Stimulated activated CD4-positive, alpha-beta T cell treated with anti-CD3 and anti-CD28 coated beads, Interleukin-1b, Interleukin-23, amount 100 ng/mL, for 1 hour (primary cell): ENCODE measurements at places on chromosomes 5 and 9.

- DNase-seq, result no peak
Measured at GRCh38 chr5:91434348-91434747, 51.2 kb upstream of the ARRDC3 start.

DNA sequence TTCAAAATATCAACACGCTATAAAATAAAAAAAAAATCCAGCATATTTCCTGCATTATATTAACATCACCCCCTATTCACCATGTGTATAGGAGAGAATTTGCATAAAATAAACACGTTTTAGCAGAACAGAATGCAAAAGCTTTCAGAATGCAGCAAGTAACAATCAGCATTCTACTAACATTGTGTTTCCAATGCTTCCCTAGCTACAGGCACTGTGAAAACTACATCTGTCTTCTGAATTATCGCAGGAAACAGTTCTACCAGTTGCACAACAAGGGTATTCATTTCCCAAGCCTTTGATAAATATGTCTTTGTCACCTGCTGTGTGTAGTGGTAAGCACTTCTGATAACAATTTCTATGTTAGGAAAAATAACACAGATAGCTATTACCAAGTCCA is 1015.8 kb downstream of the CDH18 start:
- no peak for DNase-seq

DNA sequence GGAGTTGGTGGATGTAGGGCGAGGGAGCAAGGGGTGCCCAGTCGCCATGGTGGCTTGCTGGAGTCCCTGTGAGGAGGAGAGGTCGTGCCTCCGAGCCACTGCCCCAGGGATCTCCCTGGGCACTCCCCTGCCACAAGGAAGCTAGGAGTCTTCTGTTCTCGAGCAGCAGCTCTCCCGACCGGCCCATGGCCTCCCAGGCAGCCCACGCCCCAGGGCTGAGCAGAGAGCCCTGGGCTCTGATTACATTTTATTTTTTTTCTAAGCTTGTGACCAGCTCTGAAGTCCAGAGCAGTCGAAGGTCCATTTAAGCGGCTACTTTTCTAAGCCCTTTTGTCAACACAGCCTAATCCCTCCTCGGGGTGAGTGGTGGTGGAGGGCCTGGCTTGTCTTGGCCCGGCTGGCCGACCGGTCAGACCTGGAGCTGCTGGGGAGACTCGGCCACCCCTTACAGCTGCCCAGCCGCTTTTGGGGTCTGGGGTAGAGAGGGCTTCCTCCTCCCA is 2.1 kb downstream of the RXRA start:
- DNase-seq, result no peak

DNA sequence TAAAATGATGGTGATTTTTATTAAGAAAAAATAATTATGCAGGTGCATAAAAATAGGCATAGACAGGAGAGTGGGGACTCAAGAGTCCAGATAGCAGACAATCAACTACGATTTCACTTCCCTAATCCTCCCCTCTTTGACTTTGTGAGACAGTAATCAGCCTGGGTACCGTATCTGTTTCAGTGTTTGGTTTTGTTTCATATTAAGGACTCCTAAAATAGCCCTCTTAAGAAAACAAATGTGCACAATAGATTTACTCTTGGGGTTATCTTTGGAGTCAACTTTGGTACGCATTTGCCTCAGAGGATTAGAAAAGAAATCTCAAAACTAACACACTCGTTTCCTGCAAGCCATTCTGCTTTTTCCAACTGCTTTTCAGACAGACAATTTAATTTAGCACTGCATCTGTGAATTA is 96.3 kb downstream of the ZNF608 start:
- no peak for DNase-seq

DNA sequence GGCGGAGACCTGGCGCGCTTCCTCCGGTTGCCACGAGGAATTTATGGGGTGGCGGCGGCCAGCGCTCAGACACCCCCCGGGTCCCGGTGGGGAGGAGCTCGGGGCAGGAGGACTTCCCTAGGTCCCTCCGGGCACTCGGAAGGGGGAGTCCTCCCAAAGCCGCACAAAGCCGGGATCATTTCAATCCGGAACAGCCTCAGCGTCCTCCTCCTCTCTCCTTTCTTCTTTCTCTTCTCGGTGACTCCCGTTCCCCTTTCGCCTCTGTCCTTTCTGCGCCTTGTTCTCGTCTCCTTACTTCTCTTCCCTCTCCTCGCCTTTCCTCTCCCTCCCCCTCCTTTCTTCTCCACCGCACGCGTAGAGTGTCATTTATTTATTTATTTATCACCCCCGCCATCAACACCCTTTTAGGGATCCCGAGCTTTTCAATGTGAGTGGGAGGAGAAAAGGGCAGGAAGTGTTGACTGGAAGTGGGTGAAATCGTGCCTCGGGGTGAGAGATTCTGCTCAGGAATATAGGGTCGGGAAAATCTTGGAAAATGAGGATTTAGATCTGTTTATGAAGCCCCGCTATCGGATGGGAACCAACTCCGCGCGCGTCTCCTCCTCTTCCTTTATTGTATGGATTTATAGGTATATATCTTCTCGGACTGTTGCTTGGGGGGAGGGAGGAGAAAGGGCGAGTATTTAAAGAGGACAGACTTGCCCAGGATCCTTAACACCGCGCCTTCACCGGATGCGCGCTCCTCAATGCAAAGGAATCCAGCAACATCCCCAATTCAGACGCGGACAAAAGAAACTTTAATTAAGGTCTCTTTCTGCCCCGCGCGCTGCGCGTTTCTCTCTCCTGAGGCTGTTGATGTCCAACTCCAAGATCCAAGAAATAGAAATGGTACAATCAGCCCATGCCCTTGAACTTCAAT is 2.0 kb upstream of the ZNF462 start:
- DNase-seq, result no peak

- DNase-seq, result no peak
Measured at GRCh38 chr9:111604054-111604615, 4.7 kb upstream of the PTGR1 start.

- DNase-seq, result no peak
Measured at GRCh38 chr5:53874409-53874808, 314.0 kb downstream of the NDUFS4 start.

GRCh38 chr5:77637170-77637997 is 1.1 kb downstream of the OTP start:
- no peak for DNase-seq

DNA sequence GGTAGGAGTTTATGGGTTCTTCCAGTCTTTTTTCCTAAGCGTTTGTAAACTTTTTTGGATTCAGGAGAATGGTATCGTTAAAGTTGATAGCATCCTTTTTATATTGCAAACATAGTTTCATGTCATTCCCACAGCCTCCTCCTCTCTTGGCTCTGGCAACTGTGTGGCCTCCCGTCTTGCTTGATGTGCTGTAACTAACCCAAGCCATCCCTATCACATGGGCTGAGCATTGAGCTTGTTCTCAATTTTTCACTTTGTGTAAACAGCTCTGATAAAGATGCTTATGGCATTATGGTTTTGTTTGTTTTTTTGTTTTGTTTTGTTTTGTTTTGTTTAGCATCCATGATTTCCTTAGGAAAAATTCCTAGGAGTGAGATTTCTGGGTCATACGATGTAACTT is 4.6 kb downstream of the STKLD1 start:
- DNase-seq, result no peak

DNA sequence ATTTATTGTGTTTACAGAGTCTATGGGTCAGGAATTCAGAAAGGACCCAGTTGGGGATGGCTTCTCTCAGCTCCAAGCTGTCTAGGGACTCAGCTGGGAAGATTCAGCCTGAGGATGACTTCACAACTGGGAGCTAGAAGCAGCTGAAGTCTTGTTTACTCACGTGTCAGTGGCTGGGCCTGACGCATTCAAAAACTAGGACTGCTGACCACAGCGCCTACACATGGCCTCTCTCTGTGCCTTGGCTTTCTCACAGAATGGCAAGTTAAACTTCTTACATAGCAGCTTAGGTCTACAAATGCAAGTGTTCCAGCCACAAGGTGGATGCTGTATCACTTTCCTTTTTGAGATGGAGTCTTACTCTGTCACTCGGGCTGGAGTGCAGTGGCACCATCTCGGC is 16.3 kb upstream of the PPP2CA start:
- no peak for DNase-seq

GRCh38 chr9:5939530-5939929 is 48.8 kb downstream of the MLANA start:
- no peak for DNase-seq

GRCh38 chr9:20837166-20837565 is 153.1 kb downstream of the FOCAD start:
- DNase-seq, result no peak

DNA sequence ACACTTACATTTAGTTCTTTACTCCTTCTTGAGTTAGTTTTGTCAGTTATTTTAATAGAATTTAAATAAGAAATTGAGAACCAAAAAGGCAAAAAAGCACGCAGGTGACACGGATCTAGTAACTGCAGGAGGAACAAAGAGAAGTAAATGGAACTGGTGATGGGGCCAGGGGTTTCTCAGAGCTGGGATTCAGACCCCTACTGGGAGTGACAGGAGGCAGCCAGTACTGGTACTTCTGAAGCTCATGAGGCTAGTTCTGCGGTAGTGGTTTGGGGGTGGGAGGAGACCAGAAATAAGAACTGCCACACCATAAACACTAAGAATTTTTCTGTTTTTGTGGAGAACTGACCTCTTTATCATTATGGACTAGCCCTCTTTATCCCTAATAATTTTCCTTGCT is 48.2 kb downstream of the OXCT1 start:
- no peak for DNase-seq

DNA sequence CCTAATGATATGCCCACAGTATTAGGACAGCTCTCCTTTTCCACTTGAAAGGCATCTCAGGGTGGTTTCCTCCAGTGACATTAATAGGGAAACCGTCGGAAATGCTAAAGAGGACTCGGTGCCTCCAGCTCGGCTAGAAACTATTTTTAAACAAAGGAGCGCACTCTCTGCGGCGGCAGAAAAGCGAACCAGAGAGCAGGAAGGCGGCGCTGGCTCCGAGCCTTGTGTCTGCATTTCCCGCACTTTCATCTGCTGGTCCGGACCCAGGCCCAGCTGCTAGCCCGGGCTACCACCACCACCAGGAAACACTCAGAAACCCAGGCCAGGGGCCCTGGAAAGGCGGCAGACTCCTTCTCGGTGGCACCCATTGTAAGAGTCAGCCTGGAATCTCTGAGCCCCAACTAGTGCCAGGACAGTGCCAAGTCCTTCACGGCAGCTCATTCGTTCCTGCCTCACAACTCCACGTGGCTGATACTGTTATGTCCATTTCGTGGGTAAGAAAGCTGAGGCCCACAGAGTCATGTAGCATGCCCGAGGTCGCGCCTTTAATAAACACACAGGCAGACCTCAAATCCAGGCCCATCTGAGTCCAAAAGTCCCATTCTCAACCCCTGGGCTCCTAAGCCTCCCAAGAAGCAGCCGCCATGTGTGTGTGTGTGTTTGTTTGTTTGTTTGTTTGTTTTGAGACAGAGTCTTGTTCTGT is 73.9 kb downstream of the VAV2 start:
- no peak for DNase-seq

DNA sequence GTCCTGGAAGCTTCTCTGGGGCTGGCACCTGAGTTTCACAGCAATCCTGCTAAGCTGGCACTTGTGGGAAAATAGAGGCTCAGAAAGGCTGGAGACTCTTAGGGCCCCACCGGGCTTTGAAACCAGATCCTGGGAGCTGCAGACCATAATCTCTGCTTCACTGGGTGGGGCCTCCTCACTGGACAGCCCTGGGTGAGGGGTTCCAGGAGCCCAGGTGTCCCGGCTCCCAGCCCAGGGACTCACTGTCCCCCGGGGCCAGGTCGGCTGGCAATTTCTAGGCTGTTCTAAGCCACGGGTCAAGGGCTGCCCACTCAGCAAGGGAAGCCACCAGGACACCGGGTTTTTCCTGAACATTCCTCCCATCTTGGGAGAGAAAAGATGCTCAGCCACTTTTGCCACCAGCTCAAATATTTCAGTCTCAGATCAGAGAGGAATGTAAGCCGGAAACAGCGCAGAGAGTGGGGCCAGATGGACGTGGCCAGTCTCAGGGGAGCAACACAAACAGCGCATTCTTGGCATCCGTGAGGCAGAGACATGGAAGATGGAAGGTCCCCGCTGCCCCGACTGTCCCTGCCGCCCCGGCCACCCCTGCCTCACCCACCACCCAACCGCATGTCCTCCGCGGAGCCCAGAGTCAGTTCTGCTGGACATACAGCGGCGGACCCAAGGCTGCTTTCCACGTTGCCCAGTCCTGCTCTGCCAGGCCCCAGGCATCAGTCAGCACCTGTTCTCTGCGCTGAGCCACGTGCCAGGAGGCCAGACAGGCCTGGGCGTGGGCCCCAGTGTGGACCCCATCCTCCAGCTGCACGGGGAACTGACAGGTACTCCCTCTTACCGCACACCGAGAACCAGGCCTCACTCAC is 72.6 kb downstream of the VAV2 start:
- DNase-seq, result no peak

GRCh38 chr5:50724-51499 is 41.1 kb upstream of the PLEKHG4B start:
- no peak for DNase-seq

DNA sequence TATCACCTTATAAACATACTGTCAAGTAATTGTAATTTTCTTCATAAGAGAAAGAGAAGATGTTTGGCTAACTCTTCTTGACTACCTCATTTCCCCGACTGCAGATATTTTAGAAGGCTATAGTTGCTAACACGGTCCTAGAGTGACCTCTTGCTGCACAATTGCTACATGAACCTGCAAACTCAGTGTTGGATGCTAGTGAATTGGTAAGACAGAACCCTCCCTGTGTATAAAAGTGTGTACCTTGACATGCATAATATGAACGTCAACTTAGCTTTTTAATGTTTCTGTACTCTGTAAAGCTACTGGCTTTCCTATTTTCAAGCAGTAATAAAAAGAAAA is 46.7 kb upstream of the CER1 start:
- no peak for DNase-seq

DNA sequence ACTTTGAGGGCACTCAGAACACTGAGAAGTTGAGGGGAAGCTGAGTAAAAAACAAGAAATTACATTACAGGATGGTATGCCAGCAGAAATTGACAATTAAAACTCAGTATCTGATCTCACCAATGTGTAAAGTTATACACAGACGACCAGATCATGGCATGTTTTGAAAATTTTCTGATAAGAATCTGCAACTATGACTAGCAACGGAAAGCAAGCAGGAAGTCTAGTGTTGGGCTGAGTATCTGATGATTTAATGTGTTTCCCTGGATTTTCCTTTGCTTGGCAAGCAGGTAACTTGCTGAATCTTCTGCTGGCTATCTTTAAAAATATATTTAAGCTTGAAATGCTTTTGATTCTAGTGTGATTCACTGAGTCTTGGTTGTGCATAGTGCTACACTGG is 5.2 kb upstream of the GCNT4 start:
- DNase-seq, result no peak

- no peak for DNase-seq
Measured at GRCh38 chr5:67639976-67640375, 443.4 kb upstream of the CD180 start.
